A549 treated with Mapracorat at 1 μM for 4 hours (cell line): ENCODE measurements at places on chromosomes 3 and 15. TPM values are rescaled to one million over a fixed set of nuclear protein-coding genes. Genes with fewer than 3 reads are reported as not detected.

MUC13 gene
- total RNA-seq = 6.6 to 8.9 TPM (median 7.8 TPM) in 5 replicates

CADM2 gene
- 0.11 to 0.57 TPM (median 0.28 TPM) in 5 replicates for total RNA-seq

VEPH1 gene
- 0.24 to 0.37 TPM (median 0.32 TPM) in 4 of 5 replicates, not detected in the other for total RNA-seq

SLC22A14 gene
- total RNA-seq = 0.06 to 0.07 TPM (median 0.07 TPM) in 3 of 5 replicates, not detected in the others

PRSS50 gene
- total RNA-seq = not detected in 5 replicates

ATP2B2 gene
- 0.06 to 0.22 TPM (median 0.09 TPM) in 5 replicates for total RNA-seq

TMEM39A gene
- 14.6 to 27.2 TPM (median 22.1 TPM) in 5 replicates for total RNA-seq

CHRFAM7A gene
- total RNA-seq = 4.6 to 8.9 TPM (median 7.4 TPM) in 5 replicates

SPTBN5 gene
- total RNA-seq = 0.16 to 0.34 TPM (median 0.25 TPM) in 5 replicates

EAF1 gene
- total RNA-seq = 13.2 to 16.8 TPM (median 14.8 TPM) in 5 replicates

RHOV gene
- total RNA-seq = 4.2 to 5.8 TPM (median 4.8 TPM) in 5 replicates

TMOD3 gene
- 44.1 to 63.3 TPM (median 57.3 TPM) in 5 replicates for total RNA-seq

PFKFB4 gene
- 9.4 to 17.6 TPM (median 12.1 TPM) in 5 replicates for total RNA-seq

GOLGA8T gene
- total RNA-seq = 0.80 to 2.0 TPM (median 1.6 TPM) in 5 replicates

WDR72 gene
- 6.0 to 7.3 TPM (median 6.9 TPM) in 5 replicates for total RNA-seq

SLC38A3 gene
- total RNA-seq = 0.08 to 0.22 TPM (median 0.16 TPM) in 3 of 5 replicates, not detected in the others

DUOXA2 gene
- not detected in 5 replicates for total RNA-seq

GLDN gene
- total RNA-seq = 0.06 to 0.27 TPM (median 0.14 TPM) in 3 of 5 replicates, not detected in the others

ZMAT3 gene
- total RNA-seq = 5.6 to 8.1 TPM (median 6.7 TPM) in 5 replicates

TNIK gene
- total RNA-seq = 1.6 to 2.3 TPM (median 1.9 TPM) in 5 replicates

NR1I2 gene
- not detected in 5 replicates for total RNA-seq

GOLGA6D gene
- 0.07 to 0.14 TPM in 2 of 5 replicates, not detected in the others for total RNA-seq

SKOR1 gene
- total RNA-seq = 0.04 to 0.07 TPM (median 0.05 TPM) in 3 of 5 replicates, not detected in the others

CHSY1 gene
- 22.5 to 27.4 TPM (median 26.0 TPM) in 5 replicates for total RNA-seq
